NCI-H446 (cell line): ENCODE measurements at places on chromosomes 2 and 18.

DNA sequence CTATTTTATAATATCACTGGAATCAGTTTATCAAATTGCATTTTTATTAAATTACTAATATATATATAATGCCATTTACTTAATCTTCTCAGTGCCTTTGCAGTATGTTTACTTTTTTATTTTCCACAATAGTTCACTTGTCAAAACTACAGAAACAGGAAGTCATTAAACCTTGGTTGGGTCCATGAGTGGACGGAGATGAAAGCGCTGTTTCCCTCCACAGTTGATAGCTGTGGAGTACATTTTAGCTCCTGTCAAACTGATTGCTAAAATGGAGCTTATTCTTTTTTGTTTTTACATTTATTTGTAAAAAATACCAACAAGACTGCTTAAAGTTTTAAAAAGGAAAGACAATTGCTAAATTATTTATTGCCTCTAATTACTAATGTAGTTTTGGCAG, 19.2 kb downstream of the MFF start:
- DNase-seq = no peak

- DNase-seq = no peak
These were observed 162.3 kb upstream of the ZEB2 start for GRCh38 chr2:144682248-144682647.

- DNase-seq = no peak
These were observed 28.8 kb downstream of the BCL2 start for GRCh38 chr18:63290821-63291200.

- no peak for DNase-seq
These were observed 108.8 kb downstream of the SPOPL start for GRCh38 chr2:138610201-138610953.

GRCh38 chr2:176483901-176484568, 214.8 kb downstream of the MTX2 start:
- no peak for DNase-seq

GRCh38 chr2:43495727-43496126, 100.1 kb downstream of the THADA start:
- no peak for DNase-seq

DNA sequence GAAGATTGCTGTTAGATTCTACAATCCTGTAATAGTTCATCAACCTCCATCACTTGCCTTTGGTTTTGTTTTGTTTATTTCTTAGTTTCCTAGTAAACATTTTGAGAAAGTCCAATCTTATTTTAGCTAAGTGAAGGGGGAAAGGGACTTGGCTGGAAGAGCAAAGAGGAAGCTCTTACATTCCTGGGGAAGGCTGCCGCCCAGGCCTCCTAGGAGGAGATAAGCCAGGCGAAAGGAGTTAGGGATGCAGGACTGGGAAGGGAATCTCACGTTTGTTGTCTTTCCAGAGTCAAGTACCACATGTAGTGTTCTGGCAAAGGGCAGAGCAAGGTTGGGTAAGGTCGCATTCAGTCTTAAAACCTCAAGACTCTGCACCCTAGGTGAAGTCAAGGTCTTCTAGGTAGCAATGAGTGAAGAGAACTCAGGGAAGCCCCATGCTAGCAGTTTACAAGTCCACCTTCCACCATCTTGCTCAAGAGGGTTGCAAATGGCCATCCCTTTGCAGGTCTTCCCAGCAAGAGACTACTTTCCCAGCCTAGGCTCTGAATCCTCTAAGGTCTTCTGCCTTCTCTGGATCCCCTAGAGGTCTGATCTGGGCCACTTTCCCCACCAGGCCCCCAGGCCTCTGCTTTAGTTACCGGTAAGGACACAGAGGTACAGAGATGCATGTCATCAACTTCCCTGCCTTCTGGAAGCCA, 320.7 kb downstream of the CYP26B1 start:
- DNase-seq = no peak

GRCh38 chr2:57809230-57809629, 237.4 kb upstream of the VRK2 start:
- DNase-seq = no peak

- no peak for DNase-seq
These were observed 64.4 kb upstream of the REV1 start for GRCh38 chr2:99554238-99554637.

DNA sequence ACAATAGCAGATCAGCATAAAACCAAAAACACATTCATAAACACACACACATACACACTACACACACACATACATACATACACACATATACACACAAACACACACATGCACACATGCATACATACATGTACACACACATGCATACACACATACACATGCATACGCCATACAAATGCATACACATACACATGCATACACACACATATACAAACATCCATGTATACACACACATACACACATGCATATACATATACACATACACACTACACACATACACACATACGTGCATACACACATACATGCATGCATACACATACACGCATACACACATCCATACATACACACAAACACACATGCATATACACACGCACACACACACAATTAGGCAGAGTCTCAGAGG, 490.1 kb downstream of the TNS1 start:
- no peak for DNase-seq

DNA sequence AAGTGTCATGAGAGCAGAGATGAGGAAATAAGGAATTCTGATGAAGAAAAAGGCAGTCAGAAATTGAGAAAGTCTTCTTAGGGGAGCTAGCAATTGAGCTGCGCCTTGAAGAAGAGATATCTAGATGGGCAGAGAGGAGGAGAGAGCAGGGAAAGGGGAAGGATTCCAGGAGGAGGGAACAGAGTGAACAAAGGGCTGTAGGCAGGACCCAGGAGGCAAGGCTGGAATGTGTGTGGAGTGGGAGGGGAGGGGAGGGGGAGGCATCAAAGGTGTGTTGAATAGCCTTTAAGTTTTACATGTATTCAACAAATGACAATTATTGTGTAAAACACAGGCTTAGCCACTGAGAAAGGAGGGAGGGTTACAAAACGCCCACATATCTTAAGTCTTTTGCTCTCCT, 164.5 kb downstream of the TDRD15 start:
- DNase-seq = no peak

DNA sequence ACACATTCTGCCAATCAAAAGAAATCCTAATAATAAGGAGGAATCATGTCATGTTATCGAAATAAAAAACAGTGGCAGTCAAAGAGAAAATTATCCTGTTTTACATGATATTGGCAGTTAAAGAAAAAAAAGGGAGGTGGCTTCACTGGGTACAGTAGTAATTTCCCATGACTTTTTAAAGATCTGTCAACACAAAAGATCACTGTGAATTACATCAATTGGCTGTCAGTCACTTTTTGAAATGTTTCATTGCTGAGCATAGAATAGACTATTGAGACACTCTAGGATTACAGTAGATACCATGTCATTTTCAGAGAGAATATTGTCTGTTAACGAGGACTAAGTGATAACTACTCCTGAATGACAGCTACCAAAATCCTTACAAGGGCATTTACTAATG, 335.7 kb upstream of the CYP26B1 start:
- no peak for DNase-seq

GRCh38 chr18:41162191-41162590, 792.8 kb upstream of the PIK3C3 start:
- no peak for DNase-seq

DNA sequence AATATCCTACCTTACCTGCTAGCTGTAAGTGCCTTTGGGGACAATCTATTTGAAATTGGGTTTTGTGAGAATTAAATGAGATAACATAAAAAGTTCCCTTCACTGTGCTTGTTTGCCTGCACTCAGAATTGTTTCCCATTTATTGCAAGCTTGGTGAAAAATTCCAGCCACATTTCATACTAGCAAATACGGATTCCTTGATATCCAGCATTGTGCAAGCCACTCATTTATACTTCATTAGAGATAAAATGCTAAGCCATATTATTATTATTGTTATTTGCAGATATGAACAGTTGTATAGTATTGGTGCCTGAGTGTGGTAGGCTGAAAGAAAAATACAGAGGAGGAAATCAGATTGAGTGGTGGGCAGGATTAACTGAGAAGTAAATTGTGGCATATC, 31.9 kb downstream of the ACSL3 start:
- DNase-seq = no peak

- no peak for DNase-seq
These were observed 42.9 kb upstream of the EML6 start for GRCh38 chr2:54680397-54681041.

DNA sequence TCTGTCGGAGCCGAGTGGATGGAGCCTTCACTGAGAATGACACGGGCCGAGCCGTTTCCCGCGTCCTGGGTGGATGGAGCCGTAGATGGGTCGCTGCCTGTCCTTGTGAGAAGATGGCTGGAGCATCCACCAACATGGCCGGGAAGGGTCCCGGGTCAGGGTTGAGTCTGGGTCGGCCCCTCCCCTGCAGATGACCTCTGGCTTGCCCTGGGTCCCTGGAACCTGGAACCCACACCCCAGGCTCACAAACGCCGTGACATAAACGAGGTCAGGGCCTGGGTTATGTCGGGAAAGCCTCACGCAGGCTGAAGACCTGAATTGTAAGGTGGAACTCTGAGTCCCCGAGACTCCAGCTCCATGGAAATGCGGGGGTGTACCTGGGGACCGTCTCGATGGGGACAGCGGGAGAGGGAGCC, 94.9 kb downstream of the NFATC1 start:
- DNase-seq = no peak

- no peak for DNase-seq
These were observed 307.0 kb upstream of the CWC22 start for GRCh38 chr2:180314086-180314485.

DNA sequence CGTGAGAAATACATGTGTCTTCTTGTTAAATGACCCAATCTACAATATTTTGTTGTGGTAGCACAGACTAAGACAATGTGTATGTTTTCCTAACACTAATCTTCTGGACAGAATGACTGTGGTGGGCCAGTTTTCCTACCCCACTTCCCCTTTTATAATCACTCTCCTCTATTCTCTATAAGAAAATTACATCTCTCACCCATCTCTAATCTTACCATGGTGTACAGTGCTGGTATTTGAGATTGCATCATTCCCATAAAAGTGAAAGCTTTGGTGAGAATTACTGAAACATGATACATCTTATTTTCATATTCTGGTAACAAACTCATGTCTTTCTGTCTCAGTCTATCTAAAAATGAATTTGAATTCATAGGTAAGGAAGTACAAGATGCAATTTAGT, 40.5 kb downstream of the CAVIN2 start:
- DNase-seq = no peak

DNA sequence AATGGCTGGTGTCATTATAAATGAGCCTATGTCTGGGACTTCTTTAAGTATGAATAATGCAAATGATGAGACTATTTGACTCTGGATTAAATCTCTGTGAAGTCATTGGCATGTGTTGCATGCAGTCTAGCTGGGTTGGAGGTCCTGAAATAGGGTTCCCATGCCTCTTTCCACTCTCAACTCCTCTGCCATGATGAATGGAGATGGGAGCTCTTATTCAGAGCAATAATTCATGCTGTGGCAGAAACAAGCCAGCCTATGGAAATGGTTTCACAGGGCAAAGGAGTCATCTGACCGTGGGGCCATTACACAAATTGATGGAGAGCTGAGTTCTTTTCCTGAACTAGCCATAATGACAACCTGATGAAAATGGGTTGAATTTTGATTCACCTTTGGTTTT, 15.5 kb upstream of the CCDC195 start:
- no peak for DNase-seq

DNA sequence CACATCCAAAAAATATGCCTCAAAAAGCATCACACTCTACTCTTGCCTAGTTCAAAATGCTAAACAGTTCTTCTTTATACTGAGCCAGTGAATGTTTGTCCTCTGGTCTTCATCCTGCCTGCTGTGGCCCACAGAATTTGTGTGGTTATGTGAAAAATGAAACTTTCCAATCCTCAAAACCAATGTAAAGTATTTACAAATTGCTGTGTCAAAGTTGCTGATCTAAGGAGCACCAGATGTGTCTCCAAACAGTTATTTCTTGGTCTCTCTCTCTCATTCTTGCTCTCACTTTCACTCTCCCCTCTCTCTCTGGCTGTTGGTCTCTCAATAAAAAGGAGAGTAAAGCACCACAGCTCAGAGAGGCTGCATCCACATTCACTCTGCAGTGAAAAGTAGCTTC, 23.0 kb downstream of the EPHA4 start:
- DNase-seq = no peak

DNA sequence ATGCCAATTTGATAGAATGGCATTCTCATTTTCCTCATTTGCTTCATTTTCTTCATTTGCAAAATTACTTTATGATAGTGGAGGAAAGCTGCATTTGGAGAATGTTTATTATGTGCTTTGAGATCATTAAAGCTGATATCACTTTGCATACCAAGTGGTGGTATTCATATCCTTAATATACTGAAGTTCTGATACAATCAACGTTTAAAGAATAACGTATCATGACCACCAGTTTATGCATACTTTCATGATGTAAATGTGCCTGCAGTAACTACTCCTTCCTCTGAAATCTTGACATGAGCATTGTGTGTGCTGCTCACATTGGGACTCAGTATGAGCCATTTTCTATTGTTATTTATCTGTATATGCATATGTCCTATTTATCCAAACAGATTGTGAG, 302.1 kb downstream of the ARHGAP15 start:
- DNase-seq = no peak

DNA sequence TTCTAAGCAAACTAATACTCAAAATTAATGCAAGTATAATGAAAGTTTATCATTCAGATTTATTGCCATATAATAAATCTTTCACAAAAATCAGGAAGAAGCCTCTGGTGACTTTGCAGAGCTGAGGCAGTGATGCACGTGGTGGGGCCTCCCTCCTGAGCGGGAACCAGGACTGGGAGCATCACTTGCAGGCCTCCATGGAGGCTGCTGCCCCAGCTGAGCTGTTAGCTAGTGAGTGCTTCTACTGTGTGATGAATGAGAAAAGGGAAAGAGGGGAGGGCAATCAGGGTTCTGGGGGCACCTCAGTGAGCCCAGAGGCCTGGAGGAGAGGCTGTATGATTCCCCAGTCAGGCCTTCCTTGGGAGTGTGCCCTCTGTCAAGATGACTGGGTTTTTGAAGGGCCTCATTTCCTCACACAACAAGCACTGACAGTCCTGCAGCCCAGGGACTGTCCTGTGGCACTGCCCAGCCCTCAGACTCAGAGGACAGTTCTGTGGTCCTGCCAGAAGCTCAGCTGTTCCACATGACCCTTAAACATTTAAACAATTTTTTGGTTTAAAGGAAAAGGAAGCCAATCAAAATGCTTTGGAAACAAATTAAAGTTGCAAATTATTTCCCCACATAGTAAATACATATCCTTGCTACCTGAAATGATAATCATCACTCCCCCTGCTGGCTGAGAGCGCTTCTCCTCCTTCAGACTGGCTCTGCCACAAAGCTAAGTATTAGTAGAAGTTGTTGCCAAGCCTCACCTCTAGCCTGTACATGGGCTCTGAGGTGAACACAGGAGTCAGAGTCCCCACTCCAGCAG, 90.9 kb upstream of the SMAD7 start:
- no peak for DNase-seq

DNA sequence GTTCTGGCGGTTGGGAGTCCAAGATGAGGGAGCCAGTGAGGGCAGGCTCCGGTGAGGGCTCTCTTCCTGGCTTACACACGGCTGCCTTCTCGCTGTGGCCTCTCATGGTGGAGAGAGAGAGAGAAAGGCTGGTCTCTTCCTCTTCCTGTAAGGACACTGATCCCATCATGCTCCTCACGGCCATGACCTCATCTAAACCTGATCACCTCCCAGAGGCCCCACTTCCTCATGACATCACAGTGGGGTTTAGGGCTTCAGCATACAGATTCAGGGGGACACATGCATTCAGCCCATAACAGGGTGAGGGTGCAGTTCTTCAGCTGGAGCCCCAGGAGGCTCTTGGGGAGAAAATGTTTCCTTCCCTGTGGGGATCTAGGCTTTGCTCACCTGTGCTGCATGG, 29.2 kb downstream of the AGAP1 start:
- no peak for DNase-seq
